ENCODE measurements at places on chromosomes 3 and 15.

DNA sequence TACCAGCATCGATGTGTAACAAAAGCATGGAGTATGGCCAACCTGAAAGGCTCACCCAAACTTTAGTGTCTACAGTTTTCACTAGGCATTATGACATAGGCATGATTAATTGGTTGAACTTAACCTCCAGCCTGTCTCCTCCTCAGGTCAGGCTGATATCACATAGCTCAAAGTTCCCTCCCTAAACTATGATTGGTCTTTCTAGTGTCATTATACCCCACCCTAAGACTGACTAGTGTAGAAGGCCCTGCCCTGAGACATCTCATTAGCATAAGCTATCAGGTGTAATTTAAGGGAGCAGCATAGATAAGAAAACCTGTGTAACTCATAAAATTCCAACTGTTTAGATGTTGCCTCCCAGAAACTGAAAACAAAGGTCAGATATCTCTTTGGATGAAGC is 195.2 kb downstream of the ALCAM start:
- H3K4me1 ChIP-seq = no peaks in the 10 kb centered on the region
- no peaks in the 10 kb centered on the region for H3K36me3 ChIP-seq
- H3K4me3 ChIP-seq = no peak overlapping the region
- no peaks in the 10 kb centered on the region for H3K27me3 ChIP-seq
- H3K27ac ChIP-seq = no peak overlapping the region

- no peak overlapping the region for H3K27ac ChIP-seq
- no peak for DNase-seq
- H3K4me3 ChIP-seq = no peak overlapping the region
Observed at GRCh38 chr3:66363148-66363547, 137.7 kb downstream of the LRIG1 start.

DNA sequence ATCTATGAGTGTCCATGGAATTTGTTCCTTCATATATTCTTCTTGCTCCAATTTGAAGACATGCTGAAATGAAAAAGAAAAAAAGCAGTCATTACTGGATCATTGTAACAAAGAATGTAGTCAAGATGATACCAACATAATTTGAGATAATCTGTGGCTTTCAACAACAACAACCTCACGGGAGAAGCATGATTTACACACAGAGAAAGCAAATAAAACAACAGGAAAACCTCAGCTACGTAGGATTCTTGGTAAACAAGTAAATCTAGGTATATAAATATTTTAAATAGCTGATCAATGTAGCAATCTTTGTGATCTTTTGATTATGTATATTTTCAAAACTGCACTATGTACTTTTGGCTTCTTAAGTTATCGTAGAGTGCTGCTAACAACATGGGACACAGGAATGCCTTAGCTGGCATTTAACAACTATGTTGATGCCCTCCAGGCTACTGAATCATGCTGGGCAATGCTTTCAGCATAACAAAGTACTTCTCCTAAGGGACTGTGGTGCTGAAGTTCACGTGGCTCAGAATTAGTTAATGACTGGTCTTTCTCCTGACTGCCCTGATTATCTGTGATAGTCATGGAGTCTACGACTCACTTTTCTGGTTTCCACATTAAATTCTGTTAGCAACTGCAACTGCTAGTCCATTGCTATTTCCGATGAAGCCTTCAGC is 96.5 kb upstream of the MYO5C start:
- H3K4me1 ChIP-seq = peaks cover 5% of the 10 kb centered on the region
- peaks cover 19% of the 10 kb centered on the region for H3K36me3 ChIP-seq
- H3K27ac ChIP-seq = no peak overlapping the region
- no peak overlapping the region for H3K4me3 ChIP-seq
- no peaks in the 10 kb centered on the region for H3K27me3 ChIP-seq

DNA sequence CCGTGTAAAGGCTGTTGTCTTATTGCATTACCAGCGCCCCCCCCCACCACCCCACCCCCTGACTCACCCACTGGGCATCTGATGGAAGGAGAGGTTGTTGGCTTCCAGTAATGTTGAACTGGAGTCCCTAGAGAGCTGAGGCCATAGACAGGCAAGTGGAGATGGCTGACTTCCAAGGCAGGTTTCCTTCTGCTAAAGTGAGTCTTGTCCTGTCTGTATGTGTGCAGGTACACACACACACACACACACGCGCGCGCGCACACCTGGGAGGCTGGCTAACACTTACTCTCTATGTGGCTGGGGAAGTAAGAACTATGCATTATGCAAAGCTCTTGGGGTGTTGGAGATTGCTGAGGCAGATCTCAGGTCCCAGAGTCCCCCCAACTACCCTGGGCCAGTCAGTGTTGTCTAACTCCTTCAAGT is 1.6 kb upstream of the KY start:
- no peak overlapping the region for H3K27ac ChIP-seq

DNA sequence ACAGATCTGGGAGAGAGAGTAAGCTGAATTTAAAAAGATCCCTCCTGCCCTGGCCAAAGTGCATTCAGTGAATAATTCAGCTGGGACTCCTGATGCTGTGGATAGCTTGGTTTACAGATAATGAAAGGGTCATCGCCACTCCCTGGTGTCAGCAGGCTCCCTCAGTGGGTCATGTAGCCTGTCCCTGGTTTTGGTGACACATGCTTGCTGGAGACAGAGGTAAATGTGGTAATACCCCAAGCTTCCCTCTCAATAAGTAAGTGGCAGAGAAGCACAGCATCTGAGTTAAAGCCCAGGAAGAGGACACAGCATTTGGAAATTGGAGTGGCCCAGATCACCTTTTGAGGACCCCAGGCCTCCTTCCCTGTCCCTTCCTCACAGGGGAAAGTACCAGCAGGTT is 1.8 kb downstream of the TMEM115 start:
- H3K27me3 ChIP-seq = no peaks in the 10 kb centered on the region
- peaks cover 34% of the 10 kb centered on the region for H3K4me1 ChIP-seq
- DNase-seq = no peak
- H3K4me3 ChIP-seq = peak overlapping the region; percentile 98
- H3K36me3 ChIP-seq = peaks cover 33% of the 10 kb centered on the region

DNA sequence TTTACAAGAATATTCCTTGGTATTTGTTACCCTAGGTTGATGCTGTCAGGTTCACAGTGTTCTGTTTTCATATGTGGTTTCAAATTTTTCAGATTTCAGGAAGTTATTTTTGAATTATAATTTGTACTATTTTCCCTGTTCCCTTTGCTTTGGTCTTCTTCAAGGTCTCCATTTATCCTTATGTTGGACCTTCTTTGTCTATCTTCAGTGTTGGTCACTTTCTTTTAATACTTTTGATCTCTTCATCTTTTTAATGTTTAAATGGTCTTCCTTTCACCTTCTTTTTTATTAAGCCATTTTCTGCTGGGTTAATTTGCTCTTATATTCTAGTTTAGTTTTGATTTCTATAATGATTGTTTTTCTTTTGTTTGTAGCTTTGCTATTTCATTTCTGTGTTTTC is 61.3 kb downstream of the KLHL25 start:
- DNase-seq = no peak
- peaks cover 72% of the 10 kb centered on the region for H3K36me3 ChIP-seq
- H3K27ac ChIP-seq = no peak overlapping the region
- no peak overlapping the region for H3K4me3 ChIP-seq

DNA sequence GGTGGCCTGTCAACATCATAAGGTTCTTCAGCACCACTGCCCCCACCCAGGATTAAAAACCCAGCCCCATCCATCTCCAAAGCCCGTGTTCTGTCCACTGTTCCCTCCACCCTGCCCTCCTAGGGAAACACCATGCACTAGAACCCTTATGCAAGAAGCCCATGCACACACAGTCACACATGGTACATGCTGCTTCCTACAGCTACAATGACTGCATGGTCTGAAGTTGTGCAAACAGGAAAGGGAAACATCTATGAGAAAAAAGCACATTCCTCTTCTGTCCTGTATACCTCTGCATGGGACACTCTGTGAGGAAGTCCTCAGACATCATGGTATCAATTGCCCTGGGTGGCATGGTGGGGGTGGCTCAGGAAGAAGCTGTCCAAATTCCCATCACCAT is 108.6 kb upstream of the MRPS22 start:
- no peak overlapping the region for H3K27ac ChIP-seq
- no peak overlapping the region for H3K4me3 ChIP-seq
- peaks cover 12% of the 10 kb centered on the region for H3K27me3 ChIP-seq

DNA sequence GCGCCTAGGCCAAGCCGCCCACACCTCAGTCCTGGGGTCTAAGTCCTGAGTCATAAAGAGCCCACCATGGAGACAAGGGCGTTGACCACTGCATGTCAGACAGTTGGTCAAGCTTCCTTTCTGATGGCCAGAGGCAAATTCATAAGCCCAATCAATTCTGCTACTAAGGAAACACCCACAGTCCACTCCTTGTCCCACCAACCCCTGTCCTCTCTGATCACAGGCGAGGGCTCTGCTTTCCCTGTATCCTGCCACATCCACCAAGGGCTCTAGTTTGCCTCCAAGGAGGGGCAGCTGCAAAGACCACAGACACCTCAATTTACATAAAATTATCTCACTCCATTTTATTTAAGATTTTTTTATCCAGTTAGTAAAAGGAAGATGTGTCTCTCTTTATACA is 25.3 kb downstream of the CHAC1 start:
- no peaks in the 10 kb centered on the region for H3K27me3 ChIP-seq
- H3K36me3 ChIP-seq = peaks cover 60% of the 10 kb centered on the region
- H3K4me1 ChIP-seq = peaks cover 3% of the 10 kb centered on the region
- DNase-seq = no peak
- no peak overlapping the region for H3K4me3 ChIP-seq
- no peak overlapping the region for H3K27ac ChIP-seq

DNA sequence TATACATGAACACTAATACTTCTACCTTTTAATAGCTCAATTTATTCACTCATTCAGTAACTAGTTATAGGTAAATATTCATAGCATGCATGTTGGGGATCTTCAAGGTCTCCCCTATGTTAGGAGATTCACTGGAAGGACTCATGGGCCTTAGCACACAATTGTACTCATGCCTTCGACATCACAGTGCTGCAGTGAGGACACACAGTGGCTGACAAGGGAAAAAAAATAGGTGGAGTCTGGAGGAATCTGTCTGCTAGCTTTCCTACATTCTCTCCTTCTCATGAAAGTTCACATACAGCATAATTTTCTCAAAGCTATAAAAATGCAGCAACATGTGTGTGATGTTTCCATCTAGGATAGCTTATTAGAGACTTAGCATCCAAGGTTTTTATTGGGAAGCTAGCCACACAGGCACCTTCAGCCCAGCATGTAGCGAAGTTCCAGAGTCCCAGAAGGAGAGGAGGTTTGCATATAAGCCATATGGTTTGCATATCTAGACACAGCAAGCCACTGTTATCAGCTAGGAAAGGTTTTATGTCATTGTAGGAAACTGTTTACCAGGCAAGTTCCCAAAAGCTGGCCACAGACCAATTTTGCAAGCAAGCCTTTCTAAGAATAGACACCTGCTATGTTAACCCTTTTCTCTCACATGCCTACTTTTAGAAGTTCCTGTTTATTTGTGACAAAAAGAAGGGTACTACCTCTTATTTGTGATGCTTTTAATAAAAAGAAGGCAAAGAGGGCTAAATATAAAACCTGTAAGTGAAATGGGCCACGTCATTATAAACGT is 46.4 kb downstream of the MORC1 start:
- H3K27me3 ChIP-seq = peaks cover 21% of the 10 kb centered on the region
- no peak overlapping the region for H3K27ac ChIP-seq
- H3K4me1 ChIP-seq = peaks cover 10% of the 10 kb centered on the region
- no peak for DNase-seq
- no peak overlapping the region for H3K4me3 ChIP-seq

DNA sequence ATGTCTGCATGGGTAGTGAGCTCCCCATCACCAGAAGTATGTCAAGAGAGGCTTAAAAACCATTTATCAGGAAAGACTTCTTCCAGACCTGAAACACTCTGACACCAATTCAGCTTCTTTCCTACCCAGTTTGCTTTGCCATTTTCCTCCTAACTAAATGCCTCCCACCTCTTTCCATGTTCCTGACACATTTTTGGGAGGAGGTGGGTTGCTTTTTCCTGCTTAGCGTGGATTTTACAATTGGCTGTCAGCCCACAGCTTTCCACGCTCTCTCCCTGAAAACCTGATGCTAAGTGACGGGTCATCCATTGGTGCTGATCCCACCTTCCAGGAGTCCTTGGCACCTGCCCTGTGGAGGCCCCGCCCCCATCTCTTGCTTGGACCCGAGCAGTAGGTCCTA is 264.9 kb upstream of the ST8SIA2 start:
- no peak for DNase-seq
- H3K4me1 ChIP-seq = no peaks in the 10 kb centered on the region
- H3K27me3 ChIP-seq = no peaks in the 10 kb centered on the region
- H3K36me3 ChIP-seq = peaks cover 18% of the 10 kb centered on the region

DNA sequence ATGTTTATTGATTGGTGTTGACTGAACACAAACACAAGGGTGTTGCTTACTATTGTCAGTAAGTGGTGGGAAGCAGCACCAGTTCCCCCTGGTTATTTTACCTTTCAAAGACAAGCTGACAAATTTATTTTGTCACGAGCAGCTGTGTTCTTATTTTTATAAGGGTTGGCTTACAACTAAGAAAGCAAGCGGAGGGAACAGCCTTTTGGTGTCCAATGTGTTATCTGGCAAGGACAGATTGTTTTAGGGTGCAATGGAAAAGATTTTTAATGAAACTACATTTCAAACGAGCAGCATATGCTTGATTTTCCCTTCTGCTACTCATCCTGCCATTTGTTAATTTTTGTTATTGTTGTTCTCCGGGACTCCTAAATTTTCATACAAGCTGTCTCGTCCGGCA is 920.6 kb upstream of the CFAP20DC start:
- H3K4me3 ChIP-seq = no peak overlapping the region
- peaks cover 5% of the 10 kb centered on the region for H3K4me1 ChIP-seq
- H3K27ac ChIP-seq = no peak overlapping the region

DNA sequence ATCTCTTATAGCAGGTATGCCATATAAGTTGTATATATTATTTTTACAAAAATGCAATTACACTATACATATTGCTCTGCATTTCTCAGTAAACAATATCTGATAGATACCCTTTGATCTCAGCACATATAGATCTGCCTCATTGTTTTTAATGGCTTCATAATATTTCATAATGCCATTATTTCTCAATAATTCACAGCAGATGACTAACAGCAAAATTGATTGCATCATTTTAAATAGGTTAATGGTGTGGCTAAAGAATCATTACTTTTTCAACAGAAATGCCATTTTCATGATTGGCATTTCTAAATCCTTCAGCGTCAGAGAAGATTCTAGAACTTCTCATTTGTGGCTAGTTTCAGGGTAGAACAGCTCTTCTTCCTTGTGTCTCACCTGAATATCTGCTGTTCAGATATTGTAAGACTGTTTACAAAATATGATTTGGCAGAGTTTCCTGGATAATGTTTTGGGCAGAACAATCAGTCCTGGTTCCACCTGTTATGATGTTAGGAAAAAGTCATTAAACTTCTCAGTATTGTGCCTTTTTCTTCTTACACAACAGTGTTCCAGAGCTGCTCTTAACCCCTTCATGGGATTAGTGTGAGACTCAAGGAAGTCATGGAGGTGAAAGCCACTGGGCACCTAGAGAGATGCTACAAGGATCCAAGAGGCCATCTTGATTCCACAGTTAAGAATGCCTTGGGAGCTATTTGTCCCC is 397.6 kb upstream of the THBS1 start:
- no peaks in the 10 kb centered on the region for H3K4me1 ChIP-seq
- H3K27me3 ChIP-seq = peaks cover 37% of the 10 kb centered on the region
- no peak for DNase-seq
- no peaks in the 10 kb centered on the region for H3K36me3 ChIP-seq
- no peak overlapping the region for H3K4me3 ChIP-seq
